ENCODE measurements at places on chromosomes 2 and 18.

- DNase-seq: no peak
These were observed 71.5 kb downstream of the SNTG2 start for GRCh38 chr2:1022178-1022577.

DNA sequence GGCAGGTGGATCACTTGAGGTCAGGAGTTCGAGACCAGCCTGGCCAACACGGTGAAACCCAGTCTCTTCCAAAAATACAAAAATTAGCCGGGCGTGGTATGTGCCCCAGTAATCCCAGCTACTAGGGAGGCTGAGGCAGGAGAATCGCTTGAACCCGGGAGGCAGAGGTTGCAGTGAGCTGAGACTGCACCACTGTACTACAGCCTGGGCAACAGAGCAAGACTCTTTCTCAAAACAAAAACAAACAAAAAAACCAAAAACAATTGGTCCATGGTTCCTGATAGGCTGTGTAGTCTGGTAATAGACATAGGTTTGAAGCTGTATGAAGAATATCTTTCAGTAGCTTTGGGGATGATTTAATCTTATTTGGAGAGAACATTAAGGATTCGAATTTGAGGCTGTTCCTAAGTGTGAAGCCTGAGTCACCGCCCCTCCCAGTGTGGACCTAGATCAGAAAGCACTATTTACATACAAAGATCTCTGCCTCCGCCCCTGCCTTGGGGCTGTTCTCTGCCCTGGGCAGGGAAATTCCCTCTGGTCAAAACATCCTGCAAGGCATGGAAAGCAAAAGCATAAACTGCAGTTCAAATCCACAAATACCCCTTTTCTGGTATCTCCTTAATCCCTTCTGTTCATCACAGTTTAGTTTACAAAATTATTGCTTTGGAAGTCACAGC, 52.8 kb upstream of the PMAIP1 start:
- no peak for DNase-seq

GRCh38 chr2:218125626-218126080, at the start of gene CXCR2:
Gene CXCR2, plus strand, starts transcription at chr2:218126028. Its CDS starts 8,774 bp downstream, at chr2:218134802.
- DNase-seq: no peak

DNA sequence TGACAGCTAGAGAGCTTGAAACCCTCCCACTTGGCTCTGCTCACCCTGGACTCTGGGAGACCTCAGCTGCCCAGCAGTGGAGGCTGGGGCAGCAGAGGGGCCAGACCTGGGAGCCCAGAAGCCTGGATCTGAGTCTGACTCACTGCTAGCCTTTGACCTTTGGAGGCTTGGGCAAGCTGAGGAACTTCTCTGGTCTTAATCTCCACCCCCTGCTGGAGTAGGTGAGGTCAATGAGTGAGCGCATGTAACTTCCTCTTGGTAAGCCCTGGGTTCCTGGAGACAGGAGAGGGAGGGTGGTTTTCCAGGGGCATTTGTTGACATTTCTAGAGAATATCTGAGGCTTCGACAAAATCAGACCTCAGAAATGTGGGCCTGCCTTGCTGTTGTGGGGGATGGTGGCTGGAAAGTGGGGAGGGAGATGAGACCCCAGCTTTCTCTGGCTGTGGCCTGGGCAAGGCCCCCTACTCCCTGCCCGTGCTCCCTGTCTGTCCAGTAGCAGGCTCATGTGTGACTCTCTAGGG, 73.0 kb upstream of the YWHAQ start:
- no peak for DNase-seq

- DNase-seq: no peak
These were observed 136.5 kb downstream of the RNF144A start for GRCh38 chr2:7053650-7054265.

DNA sequence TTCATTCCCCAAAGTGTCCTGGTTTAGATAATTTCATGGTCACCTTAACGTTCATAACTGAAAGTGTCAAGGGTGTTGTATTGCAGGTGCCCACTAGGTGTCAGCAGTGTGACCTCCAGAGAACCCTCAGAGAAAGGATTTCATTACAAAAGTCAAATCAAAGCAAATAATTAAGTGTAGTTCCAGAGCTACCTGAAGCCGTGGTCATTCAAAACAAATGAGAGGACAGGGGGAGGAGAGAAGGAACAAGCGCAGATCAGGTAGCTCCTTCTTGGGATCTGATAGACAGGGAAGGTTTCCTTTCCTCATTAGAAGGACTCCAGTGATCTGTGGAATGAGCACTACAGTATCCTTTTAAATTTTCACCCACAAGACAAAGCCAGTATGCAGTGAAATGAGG, at the start of gene SLC9A4:
TSS of gene SLC9A4 (plus strand) at position 207 of the 400 bp plus-strand sequence. CDS start 534 bp downstream, outside the sequence.
- DNase-seq: peak; percentile 32

DNA sequence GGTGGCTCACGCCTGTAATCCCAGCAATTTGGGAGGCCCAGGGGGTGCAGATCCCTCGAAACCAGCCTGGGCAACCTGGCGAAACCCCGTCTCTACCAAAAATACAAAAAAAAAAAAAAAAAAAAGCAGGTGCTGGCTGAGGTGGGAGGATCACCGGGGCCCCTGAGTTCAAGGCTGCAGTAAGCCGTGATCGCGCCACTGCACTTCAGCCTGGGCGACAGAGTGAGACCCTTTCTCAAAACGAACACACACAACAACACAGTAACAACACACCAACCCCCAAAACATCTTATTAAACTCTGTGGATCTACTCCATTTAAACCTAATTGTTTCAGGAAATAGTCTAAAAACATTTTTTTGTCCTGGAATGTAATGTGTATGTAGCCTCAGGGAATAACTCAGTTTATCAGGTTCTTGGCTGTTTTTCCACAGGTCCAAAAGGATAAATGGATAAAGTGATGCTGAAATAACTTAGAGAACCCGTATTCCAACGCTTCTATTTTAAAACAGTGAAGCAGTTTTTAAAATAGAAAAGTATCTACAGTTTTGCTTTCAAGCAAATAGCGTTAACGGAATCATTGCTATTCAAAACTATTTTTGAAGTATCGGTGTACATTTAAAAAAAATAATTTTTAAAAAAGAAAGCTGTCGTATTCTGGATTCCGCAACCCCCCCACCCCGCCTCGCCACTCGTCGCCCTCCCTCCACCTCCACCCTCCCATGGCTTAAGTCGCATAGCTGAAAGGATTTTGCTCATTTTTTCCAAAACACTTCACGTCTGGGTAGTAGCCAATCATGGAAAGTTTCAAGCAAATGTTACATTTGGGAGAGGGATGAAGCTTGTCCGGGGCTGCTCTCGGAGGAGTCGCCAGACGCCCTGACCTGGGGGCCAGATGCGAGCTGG, 895 bp upstream of the GLS start:
- peak; percentile 27 for DNase-seq

GRCh38 chr2:30300456-30301221, 69.3 kb downstream of the LBH start:
- DNase-seq: no peak

DNA sequence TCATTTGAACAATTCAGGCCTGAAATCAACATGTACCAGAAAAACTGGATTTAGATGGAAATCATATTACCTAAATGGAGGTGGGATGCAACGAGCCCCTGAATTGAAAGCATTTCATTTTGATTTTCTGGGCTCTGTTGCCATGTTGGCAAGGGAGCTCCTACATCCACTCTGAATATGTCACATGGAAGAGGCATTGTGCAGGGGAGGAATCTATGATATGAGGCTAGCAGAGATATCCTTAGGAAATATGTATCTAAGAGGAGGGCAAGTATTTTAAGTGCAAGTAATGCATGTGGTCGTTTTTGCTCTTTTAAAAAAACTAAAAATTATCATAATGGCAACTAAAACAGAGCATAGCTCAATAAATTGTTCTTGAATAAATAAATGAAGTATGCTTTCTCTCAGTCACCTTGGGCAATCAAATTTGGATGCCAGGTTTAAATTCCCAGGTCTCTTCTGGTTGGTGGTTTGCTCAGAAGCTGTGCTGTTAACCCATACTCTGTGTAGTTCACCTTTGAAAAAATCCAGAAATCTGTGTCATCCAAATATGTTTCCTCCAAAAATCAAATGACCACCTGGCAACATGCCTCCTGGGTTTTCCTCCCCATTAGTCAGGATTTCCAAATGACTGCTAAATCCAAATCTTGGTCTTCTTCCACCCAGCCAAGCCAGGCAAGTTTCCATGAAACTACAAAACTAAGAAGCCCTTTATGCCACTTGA, 6.5 kb upstream of the LGALSL start:
- DNase-seq: no peak

GRCh38 chr2:235850289-235850688, 317.9 kb downstream of the GBX2 start:
- no peak for DNase-seq

GRCh38 chr18:34521040-34521439, 189.1 kb upstream of the DTNA start:
- DNase-seq: no peak

DNA sequence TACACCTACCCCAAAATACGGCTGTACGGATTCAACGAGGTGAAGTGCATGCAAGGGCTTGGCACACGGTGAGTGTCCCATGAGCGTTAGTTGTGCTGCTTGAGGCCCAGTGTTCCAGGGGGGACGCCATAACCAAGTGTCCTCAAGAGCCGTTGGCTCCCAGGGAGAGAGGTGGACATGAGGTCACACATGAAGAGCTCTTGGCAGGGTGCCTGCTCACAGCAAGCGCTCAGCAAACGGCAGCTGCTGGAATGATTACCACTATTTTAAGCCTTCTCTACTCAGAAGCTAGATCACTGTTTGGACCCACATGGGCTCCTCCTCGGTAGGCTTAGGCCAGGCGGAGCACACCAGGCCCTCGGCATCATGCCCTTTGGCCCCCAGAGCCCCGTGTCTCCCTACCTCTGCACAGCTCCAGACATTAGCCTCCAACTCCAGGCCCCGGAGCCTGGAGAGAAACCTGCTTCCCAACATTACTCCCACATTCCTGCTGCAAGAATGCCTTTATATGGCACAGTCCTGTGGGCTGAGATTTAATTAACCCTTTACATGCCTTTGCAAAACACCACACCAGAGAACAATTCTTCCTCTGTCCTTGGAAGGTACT, 68.4 kb upstream of the PPP1CB start:
- no peak for DNase-seq

DNA sequence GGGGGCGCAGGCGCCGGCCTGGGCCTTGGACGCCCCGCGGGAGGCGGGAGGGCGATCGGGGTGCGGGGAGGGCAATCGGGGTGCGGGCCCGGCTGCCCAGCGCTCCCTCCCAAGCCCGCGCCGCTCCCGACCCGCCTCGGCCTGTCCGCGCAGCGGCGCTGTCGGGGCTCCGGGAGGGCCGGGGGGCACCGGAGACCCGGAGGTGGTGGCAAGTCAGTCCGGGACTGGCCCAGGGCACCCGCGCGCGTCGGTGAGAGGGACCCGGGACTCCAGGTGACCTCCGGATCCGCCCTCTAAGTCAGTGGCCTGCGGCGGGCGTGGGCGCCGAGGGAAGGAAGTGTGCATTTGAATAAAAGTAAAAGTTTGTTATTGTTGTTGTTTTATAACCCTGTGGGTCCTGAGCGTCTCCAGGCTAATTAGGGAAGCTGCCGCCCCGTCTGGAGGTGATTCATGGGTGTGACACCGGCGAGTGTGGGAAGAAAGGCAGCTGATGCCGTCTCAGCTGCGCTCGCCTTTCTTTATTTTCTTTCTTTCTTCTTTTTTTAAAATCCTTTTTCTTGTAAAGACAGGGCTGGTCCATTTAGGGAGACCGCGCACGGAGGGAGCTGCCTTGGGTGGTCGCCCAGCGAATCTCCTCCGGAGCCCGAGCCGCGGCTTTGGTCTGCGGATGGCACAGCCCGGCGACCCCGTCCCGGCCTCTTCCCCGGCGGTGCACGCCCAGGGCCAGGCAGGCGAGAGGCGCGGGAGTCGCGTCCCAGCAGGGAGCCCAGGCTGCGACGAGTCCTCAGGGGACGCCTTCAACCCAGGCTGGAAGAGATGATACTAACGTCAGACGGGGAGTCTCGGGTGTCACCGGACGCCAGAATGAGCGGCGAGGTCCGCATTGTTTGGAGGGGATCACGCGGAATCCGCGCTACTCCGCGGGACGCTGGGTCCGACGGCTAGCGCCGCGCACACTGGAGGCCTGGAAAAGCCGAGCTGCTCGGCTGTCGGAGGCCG, 627 bp upstream of the CRACDL start:
- no peak for DNase-seq

GRCh38 chr2:226800941-226801784, 1.5 kb upstream of the IRS1 start:
- DNase-seq: no peak

- DNase-seq: no peak
These were observed 43.9 kb upstream of the RAPH1 start for GRCh38 chr2:203578759-203579643.

DNA sequence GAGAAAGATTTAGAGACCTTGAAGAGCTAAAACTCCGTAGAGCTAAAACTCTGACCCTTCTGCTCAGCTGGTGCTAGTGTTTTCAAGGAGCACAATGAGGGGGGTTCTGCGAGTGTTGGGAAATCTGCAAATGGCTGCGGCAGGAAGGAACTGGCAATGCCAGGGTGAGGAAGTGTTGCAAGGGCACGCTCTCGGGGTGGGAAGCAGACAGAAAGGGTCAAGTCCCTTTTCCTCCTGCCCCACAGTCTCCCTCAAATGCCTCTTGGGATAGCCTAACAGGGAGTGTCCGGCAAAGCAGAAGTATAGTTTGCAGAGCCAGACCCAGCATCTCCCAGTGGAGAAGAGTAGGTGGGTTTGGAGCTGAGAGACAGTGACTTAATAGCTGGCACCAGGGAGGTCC, 60.5 kb downstream of the NCAPH start:
- DNase-seq: no peak

DNA sequence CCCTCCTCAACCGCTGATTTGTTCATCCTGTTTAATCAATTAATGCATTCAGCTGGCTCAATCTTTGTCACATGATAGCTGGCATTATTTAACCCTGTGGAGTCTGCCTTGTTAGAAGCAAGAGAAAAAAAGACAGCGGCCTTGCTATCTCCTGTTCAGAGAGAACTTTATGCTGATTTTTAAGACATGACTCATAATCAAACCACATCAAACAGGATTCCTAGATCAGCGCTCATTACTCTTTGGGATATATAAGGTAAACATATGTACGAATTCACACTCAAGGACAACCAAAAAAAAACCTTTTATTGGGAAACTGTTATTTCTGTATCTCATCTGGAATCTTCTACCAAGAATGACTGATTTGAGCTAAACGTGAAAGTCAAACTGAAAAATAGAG, 195.1 kb downstream of the C1D start:
- no peak for DNase-seq

- no peak for DNase-seq
These were observed 132.8 kb downstream of the ARHGAP15 start for GRCh38 chr2:143261986-143262385.

GRCh38 chr2:21361957-21362486, 238.3 kb downstream of the TDRD15 start:
- no peak for DNase-seq

GRCh38 chr2:12074126-12074844, 327.9 kb downstream of the LPIN1 start:
- DNase-seq: no peak

- DNase-seq: no peak
These were observed 13.1 kb downstream of the METAP1D start for GRCh38 chr2:172012677-172013391.

- DNase-seq: no peak
These were observed 213.0 kb downstream of the PIEZO2 start for GRCh38 chr18:10936176-10937053.

- DNase-seq: no peak
These were observed 436.7 kb downstream of the LPIN1 start for GRCh38 chr2:12183032-12183645.

- no peak for DNase-seq
These were observed 79.8 kb upstream of the SLC25A52 start for GRCh38 chr18:31840499-31840898.

- DNase-seq: no peak
These were observed 48.1 kb upstream of the SLC35G4 start for GRCh38 chr18:11561293-11561692.

All from stimulated activated CD8-positive, alpha-beta memory T cell treated with anti-CD3 and anti-CD28 coated beads, Interleukin-15, amount 100 ng/mL, for 1 hour (primary cell).